ENCODE measurements at places on chromosomes 4 and X.
A peak's percentile ranks its signal among the peaks of the same experiment; 100 is the strongest.

DNA sequence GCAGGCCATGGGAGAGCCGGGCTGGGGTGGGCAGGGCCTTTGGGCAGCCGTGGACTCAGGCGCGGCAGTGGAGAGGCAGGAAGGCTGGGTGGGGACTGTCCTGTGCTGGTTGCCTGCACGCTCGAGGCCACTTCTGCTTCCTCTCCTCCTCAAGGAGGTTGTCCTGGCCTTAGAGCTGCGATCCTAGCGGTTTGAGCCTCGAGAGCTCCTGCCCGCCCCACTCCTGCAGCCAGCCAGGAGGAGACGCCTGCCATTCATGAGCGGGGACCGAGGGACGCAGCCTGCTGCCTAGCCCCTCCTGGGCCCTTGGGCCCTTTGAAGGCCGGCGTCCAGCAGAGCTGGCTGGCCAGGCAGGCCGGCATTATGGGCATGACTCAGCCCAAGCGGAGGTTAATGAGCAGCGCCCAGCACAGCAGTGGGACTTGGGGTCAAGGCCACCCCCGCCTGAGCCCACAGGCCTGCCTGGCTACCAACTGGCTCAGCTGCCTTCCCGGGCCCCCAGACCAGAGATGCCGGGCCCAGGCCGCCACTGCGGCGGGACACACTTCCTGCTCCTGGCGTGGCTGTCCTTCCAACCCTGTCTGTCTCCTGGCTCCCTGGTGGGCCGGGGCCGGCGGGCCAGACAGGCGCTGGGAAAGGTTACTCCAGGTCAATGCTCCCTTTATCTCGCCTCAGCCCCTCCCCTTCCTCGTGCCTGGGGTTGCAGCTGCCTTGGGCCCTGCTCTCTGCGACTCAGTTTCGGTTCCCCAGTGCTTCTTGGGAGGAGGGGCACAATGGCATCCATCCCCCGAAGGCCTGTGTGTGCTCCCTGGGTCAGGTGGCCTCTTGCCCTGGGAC is 1.8 kb downstream of the ABCD1 start:
- peak; percentile 80 for DNase-seq

DNA sequence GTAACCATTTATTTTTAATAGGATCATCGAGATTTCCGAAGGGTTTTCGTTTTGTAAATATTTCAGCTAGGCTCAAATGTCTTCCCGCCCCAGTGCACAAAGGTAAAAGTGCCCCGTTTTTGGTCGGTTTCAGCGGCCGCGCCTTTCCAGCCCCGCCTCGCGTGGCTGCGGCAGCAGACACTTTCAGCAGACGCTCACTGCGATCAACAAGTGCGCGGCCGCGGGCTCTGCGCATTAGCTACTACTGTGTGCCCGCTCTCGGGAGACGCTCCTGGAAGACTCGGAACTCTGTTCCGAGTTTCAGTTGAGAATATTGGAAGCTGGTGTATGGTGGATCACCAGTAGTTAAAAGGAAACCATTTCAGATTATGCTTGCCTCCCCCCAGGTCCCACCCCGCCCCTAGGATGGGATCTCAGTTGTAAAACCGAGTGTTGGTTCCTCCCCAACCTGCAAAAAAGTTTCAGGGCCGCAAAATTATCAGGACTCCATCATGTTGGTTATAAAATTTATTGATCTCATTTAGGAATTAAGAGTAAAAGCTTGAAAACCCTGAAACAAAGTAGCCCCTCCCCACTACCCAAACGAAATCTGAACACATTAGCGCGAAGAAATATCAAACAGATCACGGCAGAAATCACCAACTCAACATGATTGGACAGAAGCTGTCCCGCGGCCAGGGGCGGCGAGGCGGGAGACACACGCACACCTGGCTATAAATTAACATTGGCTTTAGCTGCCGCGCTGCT is 2.2 kb downstream of the SOX3 start:
- no peak for DNase-seq

- DNase-seq = peak; percentile 13
Observed at GRCh38 chr4:81221303-81222081, 6.5 kb upstream of the PRKG2 start.

GRCh38 chr4:86493460-86493859 is 100.7 kb upstream of the PTPN13 start:
- DNase-seq = no peak

- peak; percentile 54 for DNase-seq
Observed at GRCh38 chrX:41180194-41180908, 95.1 kb downstream of the USP9X start.

DNA sequence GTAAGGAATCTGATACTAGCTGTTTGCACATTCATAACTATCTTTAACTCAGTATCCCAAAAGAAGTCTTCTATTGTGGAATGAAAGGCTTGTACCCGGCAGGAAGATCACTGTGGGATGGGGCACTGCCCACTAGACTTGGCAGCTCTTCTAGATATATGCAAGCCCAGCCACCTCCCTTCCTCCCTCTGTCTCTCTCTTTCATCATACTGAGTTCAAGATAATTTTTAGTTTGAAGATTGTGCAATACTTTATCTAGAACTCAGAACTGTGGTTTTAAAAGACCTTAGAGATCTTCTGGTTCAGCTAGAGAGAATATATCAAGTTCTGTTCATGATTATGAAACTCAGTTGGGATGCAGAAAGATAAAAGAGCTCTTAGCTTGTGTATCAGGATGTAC is 22.5 kb upstream of the GPR34 start:
- DNase-seq = peak; percentile 7

DNA sequence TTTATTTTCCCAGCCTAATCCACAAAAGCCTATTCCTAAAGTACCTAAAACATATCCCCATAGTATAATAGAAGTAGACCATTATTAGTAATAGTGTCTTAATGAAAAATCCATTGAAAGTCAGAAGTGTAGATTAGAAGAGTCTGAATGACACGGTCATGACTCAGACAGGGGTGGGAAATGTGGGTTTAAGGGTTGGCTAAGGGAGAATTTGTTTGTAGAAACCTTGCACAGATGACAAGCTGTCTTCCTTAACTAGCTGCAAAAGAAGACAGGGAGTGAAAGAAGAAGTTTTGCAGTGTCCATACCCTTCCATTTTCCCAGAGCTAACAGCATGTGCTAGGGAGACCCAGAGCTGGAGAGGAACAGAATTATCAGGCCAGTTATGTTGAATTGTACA is 242.7 kb upstream of the ETNPPL start:
- peak; percentile 85 for DNase-seq
